Sigmoid colon (tissue), 7 donors: ENCODE measurements at places on chromosomes 2 and 18.
A peak's percentile ranks its signal among the peaks of the same experiment; 100 is the strongest.

DNA sequence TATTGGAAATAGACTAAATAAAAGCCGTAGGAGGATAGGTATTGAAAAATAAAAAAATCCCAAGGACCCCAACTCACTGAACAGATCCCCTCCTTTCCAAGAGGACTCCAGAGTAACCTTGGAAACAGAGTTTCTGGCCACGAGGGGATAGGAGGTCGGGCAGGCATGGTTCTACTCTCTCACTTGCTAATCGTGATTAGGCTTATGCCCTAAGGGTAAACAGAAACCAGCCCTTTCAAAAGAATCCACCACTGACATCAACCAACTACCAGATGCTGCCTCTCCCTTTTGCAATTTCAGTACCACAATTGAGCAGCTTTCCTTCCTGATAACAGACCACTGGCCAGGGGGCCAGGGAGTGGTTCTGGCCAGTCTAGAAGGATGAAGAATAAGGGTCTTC, 477.8 kb downstream of the EIPR1 start:
- no peak for DNase-seq

- DNase-seq = no peak
Measured at GRCh38 chr2:189233527-189233926, 54.0 kb upstream of the COL5A2 start.

DNA sequence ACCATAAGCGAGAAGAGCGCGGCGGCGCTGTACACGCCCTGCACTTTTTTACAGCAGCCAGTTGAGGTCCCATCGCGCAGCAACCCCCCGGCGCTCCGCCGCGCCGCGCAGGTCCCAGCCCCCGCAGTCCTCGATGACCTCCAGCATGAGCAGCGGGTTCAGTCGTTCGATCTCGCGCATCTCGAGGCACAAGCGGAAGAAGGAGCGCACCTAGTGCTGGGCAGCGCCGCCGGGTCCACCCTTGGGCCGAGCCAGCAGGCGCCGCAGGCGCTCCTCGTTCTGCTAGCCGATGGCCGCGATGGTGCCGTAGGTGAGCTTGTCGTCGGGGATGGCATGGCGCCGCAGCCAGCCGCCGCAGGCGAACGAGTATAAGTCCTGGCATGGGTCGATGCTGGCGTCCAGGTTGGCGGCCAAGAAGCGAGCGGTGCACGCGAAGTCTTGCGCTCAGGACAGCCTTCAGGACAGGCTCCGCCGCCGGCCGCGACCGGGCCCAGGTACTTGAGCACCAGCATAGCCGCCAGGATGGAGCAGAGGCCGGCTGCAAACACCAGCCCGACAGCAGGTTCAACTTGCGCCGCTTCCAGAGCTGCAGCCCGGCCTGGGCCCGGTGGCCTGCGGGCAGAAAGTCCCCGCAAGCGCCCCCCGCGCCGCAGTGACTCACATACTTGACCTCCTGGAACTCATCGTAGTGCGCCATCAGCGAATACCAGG, 8.3 kb downstream of the ALPP start:
- DNase-seq = no peak

DNA sequence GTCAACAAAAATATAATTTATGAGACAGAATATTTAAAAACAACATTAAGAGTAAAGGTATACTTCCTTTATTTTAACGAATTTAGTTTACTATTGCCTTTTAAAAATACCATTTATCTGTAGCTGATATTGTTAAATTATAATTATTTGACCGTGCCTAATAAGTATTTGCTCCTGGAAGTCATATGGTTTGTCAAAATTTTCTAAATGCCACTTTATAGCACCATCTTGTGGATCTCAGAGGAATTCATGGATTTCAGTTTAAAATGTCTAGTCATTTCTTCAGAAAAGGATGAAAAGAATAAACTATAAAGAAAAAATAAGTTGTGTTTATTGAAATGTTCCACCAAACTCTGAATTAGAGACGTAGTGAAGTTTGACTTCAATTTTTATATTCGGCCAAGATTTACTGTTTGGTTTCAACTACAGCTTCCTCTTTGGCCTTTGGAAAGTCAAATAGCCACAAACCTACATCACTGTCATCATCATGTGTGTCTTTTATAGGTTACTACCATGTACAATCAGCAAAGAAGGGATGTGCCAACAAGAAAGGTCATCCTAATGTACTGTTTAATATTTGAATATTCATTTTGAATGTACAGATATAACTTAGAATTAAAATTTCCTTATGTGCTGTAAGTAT, 10.3 kb upstream of the FTCDNL1 start:
- DNase-seq = no peak

DNA sequence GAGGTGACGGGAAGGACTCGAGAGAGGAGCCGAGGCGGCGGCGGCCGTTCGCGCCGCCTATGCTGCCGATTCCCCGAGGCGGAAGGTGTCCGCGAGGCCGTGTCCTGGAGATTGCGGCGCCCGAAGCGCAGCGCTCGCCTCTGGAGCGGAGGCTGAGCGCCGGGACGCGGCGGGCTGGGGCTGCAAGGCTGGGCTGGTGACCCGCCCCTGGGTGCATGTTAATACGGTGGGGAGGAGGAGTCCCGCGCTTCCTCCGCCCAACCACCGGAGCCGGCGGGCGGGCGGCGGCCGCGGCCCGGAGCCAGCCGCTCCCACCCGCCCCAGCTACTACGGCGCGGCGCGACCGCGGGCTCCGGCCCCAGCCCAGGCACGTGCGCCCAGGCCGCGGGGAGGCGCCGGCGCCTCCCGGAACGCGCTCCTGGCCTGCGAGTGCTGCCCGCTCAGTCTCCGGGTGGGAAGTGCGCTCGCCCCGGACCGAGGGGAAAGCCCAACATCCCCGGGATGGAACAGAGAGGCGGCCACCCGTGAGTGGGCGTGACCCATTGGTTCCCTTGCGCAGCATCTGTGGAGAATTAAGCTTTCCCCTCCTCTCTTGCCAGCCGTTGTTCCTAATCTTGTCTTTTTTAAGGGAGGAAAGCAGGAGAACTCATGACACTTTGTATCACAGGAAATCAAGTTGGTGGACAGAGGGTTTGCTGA, at the start of gene DLGAP1:
DLGAP1 (minus strand) TSS at position 195 of the 699 bp plus-strand sequence.
- peak; percentile 63 for DNase-seq

DNA sequence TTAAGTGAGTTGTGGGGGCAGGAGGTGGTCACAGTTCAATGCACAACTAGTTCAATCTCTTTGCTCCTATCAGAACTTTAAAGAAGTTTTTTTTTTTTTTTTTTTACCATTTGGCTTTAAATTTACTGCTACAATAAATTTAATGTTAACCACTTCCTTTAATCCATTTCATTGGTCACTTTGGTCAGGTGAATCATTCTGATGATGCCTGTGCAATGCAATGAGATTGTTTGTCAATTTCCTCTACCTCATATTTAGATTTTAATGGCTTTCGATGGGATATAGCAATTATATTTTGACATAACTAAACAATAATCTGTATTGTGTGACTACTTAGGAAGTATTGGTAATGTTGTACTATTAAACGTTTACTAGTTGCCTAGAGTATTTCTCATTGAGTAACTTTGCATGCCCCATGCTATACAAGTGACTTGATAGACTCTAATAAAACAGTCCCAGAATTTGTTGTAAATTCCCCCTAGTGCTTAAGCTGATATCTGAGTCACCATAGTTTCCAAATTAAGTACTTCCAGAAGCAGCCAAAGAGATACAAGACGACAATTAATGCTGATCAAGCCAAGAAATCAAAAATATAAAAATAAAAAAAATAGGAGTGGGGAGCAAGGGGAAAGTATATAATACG, 52.9 kb upstream of the SERPINB2 start:
- DNase-seq = no peak

DNA sequence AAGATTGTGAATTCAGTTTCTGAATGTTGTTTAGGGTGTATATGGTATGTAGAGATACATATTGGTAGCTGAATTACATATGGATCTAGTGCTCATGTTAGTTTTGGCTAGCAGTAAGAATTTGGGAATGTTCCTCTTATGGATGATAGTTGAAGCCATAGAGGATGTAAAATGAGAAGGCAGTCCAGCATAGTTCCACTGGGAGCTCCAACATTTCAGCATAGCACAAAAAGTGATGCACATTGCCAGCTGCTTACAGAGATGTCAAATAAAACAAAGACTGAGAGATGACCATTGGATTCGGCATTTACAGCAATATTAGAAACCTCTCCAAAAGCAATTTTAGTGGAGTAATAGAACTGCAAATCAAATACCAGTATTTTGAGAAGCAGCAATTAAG, 77.4 kb downstream of the EML4 start:
- DNase-seq = no peak

GRCh38 chr2:226649201-226649600, 150.4 kb downstream of the IRS1 start:
- DNase-seq = no peak

DNA sequence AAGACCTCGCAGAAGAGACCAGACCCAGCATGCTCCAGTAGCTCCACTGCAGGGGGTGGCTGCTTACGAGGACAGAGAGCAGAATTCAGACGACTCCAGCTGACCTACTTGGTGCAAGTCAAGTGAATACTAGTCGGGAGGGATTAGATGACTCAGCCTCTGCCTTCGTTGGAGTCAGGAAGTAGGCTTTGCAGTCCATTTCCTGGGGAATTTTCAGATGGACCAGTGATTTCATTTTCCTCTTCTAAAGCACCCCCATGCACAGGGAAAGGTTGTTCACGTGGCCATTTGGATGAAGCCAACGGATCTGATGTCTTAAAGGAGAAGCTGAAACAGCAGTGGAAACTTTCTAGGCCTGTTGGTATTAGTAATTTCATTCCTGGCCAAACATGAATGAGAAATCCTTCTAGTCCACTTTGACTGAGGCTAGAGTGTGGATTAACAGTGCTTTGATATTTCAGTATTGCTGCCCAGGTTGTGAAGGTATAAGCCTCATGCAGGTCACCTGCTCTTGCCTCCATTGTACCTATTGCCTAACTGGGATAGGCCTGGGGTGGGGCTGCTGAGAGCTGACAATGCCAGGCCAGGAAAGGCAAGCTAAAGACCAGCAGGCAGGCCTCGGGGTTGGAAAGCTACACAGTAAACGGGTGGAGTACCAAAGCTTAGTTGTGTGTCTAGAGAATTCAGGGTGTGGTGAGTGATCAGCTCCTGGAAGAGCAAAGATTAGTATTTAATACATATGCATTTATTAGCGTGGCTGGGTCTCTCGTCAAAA, 117.6 kb upstream of the FOSL2 start:
- DNase-seq = no peak

DNA sequence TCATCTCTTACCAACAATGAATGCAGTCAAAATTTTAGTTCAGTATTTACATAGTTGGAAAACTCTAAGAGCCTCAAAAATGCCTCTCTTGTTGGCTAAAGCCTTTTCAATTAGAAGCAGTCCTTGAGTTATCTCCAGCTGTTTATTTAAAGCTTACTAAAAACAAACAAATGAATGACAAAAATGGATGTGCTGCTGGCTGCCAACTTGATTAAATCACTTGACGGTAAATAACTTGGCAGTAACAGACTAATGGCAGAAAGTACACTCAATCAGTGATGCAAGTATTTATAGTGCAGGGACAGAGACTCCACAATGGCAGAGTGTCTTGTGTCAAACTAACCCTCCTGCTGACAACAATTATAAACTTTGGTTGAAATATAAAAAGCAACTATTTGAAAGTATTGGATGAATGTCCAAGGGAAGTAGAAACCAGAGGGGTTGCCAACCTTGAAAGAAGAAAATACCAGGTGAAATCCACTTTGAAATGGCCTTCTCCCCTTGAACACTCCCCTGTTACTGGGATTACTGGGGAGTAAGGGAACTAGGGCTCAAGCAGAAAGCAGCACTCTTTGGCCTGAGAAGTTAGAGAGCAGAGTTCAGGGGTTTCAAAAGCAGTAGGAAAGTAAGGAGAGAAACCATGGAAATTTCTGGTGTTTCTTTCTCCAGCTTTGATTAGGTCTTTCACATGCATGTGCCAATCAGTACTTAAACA, 245.2 kb upstream of the SPHKAP start:
- DNase-seq = no peak

DNA sequence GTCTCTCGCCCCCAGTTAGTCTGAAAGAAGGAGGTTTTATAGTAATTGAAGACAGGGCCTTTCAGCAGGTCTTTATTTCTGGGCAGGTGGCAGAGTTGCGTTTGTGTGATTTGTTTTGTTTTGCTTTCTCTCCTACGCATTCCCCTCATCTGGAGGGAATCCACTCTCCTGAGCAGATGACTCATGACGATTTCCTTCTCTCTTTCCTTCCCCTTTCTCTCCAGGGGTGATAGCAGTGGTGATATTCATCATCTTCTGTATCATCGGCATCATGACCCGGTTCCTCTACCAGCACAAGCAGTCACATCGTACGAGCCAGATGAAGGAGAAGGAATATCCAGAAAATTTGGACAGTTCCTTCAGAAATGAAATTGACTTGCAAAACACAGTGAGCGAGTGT, 888.8 kb downstream of the CNTNAP5 start:
- no peak for DNase-seq

GRCh38 chr18:29840089-29840488, 1202.5 kb downstream of the DSC3 start:
- no peak for DNase-seq

- no peak for DNase-seq
Measured at GRCh38 chr18:13331846-13332245, 113.3 kb downstream of the LDLRAD4 start.

DNA sequence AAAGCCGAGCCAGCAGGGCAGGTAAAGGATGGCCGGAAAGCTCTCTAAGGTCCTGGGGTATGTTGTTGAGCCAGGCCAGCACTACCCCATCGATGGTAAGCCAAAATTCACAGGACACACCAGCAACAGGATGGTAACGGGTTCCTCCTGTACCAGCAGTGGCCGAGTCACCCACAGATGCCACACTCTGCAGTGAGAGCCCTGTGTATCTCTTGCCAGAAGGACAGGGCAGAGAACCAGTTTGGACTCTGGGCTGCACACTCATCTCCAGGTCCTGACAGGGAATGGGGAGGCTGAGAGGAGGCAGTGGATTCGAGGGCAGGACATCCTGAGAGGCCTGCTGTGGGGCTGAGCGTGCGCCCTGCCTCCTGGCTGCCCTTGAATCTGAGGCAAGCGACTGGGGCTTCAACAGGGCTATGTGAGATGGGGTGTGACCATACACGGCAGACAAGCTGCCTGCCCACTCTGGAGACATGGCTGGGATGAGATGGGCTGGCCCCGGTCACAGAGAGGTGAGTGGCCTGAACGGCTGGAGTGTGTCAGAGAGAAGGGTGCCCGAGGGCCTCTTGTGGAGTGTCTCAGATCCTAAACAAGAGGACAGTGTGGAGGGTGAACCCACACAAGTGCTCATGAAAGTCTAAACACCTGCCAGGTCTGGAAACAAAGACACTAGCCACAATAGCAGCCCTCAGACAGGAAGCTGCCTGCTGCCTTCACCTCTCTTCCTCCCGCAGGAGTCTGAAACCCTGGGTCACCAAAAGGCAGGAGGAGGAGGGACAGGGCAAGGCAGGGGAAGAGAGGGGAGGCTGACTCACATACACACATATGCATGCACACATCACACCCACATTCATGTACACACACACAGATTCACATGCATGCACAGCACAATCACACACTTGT, 182.3 kb downstream of the LOXHD1 start:
- no peak for DNase-seq

DNA sequence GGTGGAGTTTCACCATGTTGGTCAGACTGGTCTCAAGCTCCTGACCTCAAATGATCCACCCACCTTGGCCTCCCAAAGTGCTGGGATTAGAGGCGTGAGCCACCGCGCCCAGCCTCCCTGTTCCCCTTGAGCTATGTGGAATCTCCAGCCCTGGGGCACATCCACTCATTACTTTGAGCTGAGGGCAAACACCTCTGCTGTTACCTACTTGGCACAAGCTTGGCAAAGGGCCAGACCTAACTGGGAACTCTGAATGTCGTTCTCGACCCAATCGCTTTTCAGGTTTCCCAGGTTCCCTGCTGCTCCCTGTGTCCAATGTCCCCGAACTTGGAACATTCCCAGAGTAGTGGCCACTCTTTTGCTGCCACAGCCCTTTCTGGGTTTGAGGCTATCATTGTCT, 40.6 kb downstream of the CHST10 start:
- no peak for DNase-seq
